ENCODE measurements at places on chromosomes 1 and 21.

DNA sequence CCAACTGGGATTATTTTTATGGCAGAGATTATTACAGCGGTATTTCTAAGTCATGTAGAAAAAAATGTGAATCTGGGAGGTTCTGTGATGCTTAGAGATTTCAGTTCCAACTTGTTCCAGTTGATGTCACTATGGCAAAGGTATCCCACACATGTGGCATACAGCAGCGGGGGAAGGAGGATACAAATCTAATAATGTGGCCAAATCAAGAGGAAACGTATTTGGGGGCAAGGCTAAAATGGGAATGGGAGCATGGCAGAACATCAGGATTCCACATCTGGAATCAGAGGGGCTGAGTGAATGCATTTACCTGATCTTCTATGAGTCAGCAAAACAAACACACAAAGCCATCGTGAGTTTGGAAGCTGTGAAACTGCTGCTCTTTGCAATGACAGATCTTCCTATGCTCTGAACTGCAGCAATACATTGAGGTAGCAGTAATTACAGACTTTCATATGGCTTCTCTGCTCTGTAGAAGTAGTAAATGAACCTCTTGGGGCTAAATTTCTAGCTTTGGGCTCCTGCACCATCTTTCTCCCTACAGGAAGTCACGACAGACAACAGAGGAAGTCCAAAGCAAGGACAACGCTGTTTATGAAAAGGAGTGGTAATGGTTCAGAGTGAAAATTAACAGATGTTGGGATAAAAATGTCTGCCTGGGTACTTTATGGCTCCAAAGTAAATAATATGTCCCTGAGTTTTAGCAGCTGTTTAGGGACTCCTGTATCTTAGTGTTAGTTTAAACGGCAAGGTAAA is 55.5 kb downstream of the GABPA start:
- peak; percentile 57 for DNase-seq

DNA sequence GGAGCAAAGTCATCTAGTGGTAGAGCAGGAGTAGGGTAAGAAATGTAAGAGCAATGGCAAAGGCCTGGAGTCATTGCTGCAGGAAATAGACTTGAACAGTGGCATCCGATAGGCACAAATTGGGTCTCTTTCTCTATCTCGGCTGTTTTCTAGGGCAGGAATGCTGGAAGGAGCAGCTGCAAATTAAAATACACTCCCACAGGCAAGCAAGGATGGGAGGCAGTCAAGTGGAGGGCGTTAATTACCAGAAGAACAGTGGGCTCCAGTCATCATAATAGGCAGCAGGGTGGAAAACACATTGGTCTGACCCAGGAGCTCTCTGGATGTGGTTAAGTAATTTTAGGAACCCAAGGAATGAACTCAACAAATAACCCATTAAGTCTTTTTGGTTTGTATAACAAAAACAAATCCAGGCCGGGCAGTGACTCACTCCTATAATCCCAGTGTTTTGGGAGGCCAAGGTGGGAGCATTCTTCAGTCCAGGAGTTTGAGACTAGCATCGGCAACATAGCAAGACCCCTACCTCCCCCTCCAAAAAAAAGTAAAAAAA is 7.8 kb upstream of the TDRD5 start:
- DNase-seq, result no peak

- no peak for DNase-seq
Measured at GRCh38 chr1:59714966-59715365, 99.8 kb upstream of the HOOK1 start.

DNA sequence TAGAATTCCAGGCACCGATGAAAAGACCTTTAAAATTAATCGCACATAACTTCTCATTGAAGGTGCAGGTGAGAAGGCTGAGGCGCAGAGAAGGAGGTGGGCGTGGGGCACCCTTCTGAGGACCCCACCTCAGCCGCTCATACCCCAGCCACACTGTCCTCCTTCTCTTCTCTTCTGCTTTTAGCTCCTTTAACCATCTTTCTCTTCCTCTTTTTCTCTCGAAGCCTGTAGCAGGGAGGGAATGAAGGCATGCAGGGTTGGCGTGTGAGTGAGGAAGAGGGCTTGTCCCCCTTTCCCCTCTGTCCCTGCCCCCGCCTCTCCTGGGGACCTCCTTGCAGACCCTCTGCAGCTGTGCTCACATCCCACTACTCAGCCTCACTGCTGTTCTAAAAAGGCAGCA is 57.8 kb upstream of the CACNA1E start:
- DNase-seq, result no peak

DNA sequence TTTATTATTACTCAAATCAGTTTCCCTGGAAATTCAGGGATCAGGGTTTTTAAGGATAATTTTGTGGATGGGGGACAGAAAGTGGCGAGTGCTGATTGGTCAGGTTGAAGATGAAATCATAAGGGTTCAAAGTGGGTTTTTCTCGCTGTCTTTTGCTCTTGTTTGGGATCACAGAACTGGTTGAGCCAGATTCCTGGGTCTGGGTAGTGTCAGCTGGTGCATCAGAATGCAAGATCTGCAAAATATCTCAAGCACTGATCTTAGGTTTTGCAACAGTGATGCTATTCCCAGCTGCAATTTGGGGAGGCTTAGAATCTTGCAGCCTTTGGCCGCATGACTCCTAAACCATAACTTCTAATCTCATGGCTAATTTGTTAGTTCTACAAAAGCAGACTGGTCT is 9.3 kb downstream of the CHI3L2 start:
- DNase-seq, result no peak

DNA sequence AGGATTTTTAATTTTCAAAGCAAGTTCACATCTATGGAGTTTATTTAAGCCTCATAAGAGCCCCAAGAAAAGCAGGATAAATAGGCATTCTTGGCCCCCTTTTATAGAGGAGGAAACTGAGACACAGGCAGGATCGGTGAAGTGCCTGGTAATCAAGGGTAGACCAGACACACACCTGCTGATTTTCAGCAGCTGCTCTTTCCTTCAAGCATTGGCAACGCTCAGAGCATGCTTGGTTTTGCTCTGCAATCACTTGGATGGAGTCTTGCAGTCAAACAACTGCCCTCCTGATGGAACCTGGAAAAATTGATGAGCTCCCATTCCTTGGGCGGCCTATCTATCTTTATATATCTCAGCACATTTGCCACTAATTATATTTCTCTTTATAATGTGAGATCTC is 478.9 kb upstream of the CAMK1G start:
- DNase-seq, result no peak

- no peak for DNase-seq
Measured at GRCh38 chr1:2356401-2356800, 35.0 kb downstream of the MORN1 start.

DNA sequence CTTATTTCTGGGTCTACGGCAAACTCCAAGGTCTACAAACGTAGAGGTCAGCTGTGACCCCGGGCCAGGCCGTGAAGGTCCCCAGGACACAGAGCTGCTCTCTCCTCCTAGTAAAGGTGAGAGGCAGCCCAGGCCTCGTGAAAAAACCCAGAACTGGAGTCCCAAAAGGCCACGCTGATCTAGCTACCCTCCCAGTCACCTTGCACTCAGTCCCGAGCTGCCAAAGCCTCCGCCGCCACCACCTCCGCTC is 125 bp downstream of the ATP5PF start:
- no peak for DNase-seq

DNA sequence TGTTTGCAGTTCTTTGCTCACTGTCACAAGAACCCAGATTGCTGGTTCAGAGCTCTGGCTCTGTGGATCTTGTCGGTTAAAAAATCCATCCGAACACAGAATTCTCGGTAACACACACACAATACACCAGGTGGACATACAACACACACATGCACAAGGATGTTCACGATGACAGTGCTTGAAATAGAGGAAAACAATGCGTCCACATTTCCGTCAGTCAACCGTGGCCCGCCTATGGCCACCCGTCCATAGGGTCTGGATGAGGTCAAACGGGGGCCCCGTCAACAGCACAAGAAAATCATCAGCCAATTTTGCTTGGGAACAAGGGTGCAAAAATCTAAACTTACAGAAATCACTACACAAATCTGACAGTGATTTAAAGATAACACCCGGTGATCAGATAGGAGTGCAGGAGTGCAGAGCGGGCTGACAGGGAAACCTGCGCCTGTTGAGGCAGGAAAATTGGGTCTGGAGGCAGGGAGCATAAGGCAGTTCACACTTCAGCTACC is 50.4 kb upstream of the SLC19A1 start:
- DNase-seq, result no peak

GRCh38 chr1:200895801-200896530 is 1.3 kb downstream of the INAVA start:
- no peak for DNase-seq

- peak; percentile 81 for DNase-seq
Measured at GRCh38 chr1:32774950-32775634, 42.1 kb downstream of the YARS1 start.

- DNase-seq, result peak; percentile 39
Measured at GRCh38 chr1:174743654-174744561, 255.8 kb upstream of the CACYBP start.

- no peak for DNase-seq
Measured at GRCh38 chr1:32725615-32725982, 23.0 kb upstream of the SYNC start.

- no peak for DNase-seq
Measured at GRCh38 chr1:48030696-48031365, 33.6 kb upstream of the TRABD2B start.

DNA sequence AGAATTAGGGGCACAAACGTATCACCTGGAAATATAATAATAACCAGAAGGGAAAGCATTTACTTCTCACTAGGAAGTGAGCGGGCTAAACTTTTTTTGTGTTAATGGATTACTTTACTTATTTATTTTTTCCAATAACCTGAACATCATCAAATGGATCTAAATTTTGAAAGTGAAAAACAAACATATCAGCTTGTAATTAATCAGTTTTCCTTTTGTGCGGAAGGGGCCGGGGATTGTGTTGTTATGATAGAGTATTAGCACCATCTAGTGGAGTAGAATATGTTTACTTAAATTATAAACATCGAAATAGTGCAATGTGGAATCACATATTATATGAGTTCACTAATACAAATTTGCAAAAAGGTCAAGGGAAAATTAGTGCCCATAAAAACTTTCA is 9.0 kb downstream of the CFH start:
- peak; percentile 26 for DNase-seq

GRCh38 chr1:12085643-12086260 is 22.6 kb downstream of the TNFRSF8 start:
- no peak for DNase-seq

GRCh38 chr1:153774780-153775457 is at the start of gene SLC27A3:
Gene SLC27A3, plus strand, starts transcription at chr1:153775407. Its CDS starts 91 bp downstream, at chr1:153775498.
- peak; percentile 53 for DNase-seq

DNA sequence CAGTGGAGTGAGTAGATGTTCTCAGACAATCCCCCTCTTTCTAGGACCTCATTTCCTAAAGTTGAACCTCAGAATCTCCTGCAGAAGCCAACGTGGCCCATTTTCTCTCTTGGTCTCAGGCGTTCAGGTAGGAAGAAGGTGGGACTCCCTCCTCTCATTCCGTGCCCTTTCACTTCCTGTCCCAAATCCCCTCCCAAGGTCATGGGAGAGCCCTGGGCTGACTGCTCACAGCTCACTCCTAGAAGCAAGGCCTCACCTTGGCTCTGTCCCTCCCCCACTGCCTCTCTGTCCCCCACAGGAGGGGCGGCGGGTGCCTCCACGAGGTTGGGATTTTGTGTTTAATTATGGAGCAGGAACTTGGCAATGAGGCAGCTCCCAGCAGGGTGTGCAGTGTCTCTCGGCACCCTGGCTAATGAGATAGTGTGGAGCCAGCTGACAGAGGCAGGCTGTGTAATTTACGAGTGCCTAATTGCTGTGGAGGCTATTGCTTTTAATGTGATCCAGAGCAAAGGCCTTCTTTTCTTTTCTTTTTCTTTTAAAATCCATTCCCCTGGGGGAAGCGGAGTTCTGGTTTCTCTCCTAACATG is 9.1 kb upstream of the CDK18 start:
- no peak for DNase-seq

- no peak for DNase-seq
Measured at GRCh38 chr1:147618077-147618569, 52.2 kb downstream of the ACP6 start.

GRCh38 chr1:22633697-22634463 is 2.5 kb upstream of the C1QA start:
- DNase-seq, result no peak

DNA sequence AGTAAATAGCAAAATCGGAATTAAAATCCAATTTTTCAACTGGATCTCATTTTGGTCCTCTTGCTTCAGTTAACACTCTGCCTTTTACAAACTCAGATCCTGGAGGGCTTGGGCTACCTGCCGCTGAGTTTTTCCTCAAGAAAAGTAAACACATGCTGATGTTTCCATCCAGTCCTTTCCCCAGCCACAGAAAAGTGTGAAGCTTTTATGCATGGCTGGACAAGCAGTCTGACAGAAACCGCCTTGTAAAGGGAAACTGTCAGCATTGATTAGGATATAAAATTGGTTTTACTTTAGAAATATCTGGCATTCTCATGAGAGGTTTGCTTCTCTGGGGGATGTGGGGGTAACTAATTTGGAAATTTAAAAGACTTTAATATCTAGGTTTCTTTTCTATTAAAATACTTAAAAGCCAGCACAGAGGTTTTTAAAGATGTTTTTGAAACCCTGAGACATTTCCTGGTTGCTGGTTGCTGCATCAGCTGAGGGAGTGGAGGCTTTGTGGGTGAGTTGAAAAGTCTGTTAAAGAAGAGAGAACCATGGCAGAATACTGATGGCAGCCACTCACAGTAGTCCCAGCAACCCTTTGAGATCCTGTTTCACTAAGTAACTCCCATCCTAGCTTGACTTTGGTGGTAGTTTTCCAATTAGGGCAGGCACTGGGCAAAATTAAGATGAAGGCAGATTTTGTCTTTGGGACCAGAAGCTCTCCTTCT is 238.3 kb downstream of the PAPPA2 start:
- DNase-seq, result no peak

- DNase-seq, result peak; percentile 18
Measured at GRCh38 chr1:70768216-70768615, 279.4 kb downstream of the PTGER3 start.

DNA sequence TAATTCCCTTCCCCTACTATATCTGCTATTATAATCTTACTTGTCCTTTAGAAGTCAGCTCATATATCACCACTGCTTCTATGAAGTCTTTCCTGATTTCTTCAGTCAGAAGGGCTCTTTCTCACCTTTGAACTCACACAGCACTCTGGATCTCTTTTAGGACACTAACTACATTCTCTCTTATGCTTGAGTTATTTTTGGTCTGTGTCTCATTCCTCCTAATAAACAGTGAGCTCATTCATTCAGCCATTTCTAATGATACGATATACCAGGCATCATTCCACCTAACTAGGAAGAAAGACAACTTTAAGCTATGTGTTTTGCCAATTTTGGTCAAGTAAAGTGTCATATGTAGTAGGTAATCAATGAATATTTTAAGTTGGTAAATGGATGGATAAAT is 1.2 kb upstream of the STYXL2 start:
- no peak for DNase-seq

GRCh38 chr1:217230412-217230811 is 400.5 kb downstream of the GPATCH2 start:
- DNase-seq, result no peak

GRCh38 chr1:54949053-54949452 is 31.4 kb upstream of the TMEM61 start:
- no peak for DNase-seq

- peak; percentile 83 for DNase-seq
Measured at GRCh38 chr1:51648180-51649109, 31.6 kb downstream of the OSBPL9 start.

- DNase-seq, result no peak
Measured at GRCh38 chr1:200787896-200788387, 49.2 kb downstream of the CAMSAP2 start.
